ENCODE measurements at places on chromosomes 3 and 15. TPM values are rescaled to one million over a fixed set of nuclear protein-coding genes. Genes with fewer than 3 reads are reported as not detected.

The NANOGP8 gene
- 1.1 TPM for total RNA-seq

The ASB14 gene
- total RNA-seq = not detected

The EXD1 gene
- total RNA-seq = not detected

The KBTBD12 gene
- not detected for total RNA-seq

DNA sequence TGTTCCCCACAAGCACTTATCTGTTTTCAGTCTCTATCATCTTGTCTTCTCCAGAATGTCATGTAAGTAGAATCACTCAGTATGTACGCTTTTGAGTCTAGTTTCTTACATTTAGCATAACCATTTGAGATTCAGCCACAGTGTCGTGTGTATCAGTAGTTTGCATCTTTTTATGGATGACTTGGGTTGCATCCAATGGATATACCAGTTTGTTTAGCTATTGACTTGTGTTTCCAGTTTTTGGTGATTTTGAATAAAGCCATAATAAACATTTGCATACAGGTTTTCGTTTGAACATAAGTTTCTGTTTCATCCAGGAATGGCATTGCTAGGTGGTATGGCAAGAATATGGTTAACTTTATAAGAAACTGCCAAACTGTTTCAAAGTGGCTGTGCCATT is 12.1 kb downstream of the GRIP2 start:
- no peaks in the 10 kb centered on the region for H3K4me1 ChIP-seq
- H3K27me3 ChIP-seq = no peaks in the 10 kb centered on the region
- no peak overlapping the region for H3K27ac ChIP-seq
- no peak for DNase-seq
